ENCODE measurements at places on chromosomes 1 and 21.

DNA sequence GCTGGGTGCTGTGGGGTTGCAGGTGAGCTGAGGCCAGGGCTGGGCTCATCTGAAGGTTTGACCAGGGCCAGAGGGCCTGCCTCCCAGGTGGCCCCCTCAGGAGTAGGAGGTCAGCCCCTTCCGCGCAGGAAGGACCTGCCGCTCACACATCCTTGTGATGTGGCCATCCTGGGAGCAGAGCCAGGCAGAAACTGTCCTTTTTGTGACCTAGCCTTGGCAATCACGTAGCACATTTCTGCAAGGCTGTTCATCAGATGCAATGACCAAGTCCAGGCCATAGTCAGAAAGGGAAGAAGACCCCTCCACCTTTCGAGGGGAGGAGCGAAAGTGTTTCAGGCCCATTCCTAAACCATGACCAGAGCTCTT lies 55.5 kb upstream of the TRAPPC10 start:
- peak; percentile 56 for DNase-seq

DNA sequence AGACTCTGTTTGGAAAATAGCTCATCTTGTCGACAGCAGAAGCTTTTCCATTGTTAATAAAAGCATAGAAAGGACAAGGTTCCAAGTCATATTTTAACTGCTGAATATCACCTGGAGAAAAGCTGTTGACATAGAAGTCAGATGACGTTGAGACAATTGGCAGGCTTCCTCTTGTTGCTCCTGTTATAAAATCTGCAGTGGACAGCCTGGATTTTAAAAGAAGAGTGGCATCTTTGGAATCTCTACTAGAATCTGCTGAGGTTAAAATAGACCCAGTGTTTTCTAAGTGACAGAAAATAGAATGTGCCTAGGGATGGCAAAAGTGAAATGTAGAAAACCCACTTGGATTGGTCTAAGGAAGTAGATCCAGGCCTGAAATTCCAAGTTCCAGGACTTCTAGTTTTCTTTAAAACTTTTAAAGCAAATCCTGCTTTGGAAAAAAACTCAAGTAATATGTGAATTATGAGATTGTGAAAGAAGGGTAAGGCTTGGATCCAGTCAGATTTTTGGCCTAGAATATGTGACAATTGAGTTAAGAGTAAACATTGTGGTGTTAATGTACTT lies 53.6 kb upstream of the NEXN start:
- peak; percentile 66 for DNase-seq

DNA sequence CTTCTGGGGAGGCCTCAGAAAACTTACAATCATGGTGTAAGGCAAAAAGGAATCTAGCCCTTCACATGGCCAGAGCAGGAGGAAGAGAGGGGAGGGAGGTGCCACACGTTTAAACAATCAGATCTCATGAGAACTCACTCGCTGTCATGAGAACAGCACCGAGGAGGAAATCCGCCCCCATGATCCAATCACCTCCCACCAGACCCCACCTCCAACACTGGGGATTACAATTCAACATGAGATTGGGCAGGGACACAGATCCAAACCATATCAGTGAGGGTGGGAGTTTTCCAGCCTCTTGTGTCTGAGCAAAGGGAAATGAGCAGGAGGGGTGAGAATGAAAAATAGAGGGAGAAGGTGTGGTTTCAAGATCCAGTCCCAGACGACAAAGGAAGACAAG lies 482.1 kb upstream of the VAMP3 start:
- no peak for DNase-seq

DNA sequence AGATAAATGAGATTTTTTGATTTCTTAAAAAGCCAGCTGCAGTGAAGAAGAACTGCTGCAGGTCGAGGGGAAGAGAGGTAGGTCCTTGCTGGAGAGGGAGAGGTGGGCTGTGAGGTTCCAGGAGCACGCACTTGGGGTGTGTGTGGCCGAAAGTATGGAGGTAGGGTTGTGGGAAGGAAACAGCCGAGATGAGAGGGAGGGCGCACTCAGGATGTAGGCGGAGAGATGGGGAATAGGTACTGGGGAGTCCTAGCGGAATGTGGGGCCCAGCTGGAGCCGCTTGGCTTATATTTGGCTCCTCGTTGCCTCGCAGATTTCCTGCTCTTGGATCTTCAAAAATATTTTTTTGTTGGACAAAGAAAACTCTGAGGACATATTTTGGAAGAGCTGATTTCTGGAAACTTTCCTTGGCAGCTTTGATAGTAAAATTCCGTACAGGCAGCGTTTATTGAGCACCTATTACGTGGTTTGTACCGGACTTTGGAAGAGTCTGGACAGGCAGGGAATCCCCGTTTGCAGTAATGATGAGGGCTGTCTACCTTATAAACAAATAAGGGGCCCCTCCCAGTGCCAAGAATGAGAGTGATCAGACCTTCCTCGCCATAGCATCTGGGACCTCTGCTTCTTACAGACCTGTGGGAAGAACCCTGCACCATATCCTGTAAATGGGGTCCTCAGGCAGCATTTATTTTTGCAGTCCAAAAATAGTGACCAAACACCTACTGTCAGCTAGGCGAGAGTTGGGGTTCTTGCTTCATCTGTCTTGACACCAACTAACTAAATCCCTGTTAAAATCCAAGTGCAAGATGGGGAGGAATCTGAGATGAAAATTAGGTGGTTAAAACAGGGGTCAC lies 1.5 kb downstream of the LRRC8D start:
- DNase-seq, result no peak

- no peak for DNase-seq
Measured at GRCh38 chr1:170150921-170151320, 5.2 kb downstream of the NTMT2 start.

DNA sequence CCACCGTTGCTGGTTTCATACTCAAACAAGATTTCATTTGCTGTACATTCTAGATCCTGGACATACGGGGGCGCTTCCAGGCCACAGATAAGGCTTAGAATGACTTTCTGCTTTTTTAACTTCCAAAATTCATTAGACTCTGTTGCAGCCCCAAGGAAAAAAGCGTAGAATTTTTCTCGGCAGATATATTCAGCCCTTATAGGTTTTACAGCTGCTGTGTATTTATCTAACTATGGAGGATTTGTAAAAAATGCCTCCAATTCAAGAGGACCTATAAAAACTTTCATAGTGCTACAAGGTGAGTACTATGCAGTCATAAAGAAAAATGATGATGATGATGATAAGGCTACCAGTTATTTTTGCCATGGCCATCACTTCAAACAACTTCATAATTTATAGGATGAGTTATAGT lies 51.6 kb downstream of the SLC30A10 start:
- peak; percentile 12 for DNase-seq

DNA sequence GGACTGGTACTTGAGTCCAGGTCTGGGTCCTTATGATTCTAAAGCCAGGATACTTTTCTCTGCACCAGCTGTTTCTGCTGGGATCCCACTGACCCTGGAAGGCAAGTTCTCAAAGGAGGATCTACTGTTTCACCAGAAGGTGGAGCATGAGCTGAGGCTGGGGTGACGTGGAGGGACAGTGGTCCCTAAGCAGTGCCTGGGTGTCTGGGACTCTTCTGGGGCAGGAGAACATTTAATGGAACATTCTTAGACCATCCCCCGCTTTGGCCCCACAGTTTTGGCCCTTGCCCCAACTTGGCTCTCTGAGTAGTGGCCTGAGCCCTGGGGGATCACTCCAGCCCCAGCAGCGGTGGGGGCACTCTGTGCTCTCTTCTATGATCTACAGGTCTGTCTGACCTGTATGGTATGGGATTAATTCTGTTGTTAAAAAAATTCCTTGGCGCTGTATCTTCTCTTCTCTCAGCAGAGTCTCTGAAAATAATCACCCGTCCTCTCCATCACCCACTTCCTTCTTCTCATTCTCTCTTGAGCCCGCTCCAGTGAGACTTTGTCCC lies 60.3 kb upstream of the CSF3R start:
- DNase-seq, result no peak

GRCh38 chr1:165629848-165630628 lies 996 bp upstream of the MGST3 start:
- DNase-seq, result no peak

- DNase-seq, result no peak
Measured at GRCh38 chr1:70890408-70890807, 157.2 kb downstream of the PTGER3 start.
